ENCODE measurements at places on chromosomes 11 and 22.

DNA sequence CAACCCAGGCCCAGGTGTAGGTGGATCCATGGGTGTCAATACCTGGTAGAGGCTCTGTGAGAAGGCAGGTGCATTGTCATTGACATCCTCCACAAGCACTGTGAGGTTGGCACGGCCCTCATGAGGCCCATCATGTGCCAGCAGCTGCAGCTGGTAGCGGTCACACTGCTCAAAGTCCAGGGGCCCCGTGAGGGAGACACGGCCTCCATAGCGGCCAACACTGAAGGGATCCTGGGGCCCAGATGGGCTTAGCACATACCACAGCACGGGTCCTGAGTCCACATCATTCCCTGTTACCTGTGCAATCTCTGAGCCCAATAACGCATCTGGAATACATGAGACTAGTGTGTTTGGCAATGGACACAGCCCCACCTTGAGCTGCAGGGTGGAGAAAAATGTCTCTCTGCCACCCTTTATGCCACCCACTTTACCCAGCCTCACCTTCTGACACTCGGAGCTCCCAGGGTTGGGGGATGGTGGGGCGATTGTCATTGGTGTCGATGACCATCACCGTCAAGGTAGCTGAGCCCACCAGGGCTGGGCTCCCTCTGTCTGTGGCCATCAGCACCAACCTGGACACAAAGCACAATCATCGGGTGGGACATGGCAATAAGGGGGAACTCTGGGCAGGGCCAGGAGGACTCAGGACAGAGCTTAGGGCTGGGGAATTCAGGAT lies 6.1 kb upstream of the TPP1 start:
- DNase-seq: no peak

DNA sequence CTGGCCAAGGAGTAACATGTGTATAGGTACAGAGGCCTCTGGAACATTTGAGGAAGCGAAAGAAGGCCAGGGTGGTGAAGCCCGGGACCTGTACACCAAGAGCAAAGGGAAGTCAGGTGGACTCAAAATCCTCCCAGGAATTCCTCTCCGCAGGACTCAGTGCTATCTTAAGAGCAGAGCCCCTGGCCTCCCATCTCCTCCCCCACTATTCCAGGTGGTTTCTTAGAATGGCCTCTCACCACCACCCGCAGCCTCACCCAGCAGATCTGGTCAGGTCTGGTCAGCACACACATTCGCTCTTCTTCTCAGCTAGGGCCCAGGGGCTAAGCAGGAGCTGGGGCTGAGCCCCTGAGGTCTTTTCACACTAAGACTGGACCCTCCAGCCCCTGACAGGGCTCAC lies 59.1 kb downstream of the SCGB1A1 start:
- DNase-seq: no peak

GRCh38 chr11:77046060-77046501 lies 11.9 kb downstream of the B3GNT6 start:
- DNase-seq: peak; percentile 51

GRCh38 chr11:11036848-11037732 lies 179.2 kb upstream of the ZBED5 start:
- DNase-seq: peak; percentile 60

DNA sequence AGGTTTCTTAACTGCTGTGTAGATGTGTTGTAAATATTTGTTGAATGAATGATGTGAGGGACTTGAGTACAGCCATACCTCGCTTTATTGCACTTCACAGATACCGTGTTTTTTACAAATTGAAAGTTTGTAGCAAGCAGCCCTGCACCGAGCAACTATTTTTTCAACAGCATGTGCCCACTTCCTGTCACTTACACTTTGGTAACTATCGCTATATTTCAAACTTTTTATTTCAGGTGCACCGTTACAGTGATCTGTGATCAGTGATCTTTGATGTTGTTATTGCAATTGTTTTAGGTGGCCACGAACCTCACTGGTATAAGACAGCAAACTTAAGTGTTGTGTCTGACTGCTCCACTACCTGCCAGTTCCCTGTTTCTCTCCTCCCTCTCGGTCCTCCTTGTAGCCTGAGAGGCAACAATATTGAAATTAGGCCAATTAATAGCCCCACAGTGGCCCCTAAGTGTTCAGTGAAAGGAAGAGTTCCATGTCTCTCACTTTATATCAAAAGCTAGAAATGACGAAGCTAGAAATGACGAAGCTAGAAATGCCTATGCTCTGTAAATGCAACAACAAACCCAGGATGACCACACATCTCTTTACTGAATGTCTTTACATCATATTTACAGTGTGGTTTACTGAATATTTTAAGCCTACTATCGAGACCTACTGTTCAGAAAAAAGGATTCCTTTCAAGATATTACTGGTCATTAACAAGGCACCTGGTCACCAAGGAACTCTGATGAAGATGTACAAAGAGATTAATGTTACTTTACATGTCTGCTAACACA lies 1.0 kb downstream of the SFI1 start:
- no peak for DNase-seq

DNA sequence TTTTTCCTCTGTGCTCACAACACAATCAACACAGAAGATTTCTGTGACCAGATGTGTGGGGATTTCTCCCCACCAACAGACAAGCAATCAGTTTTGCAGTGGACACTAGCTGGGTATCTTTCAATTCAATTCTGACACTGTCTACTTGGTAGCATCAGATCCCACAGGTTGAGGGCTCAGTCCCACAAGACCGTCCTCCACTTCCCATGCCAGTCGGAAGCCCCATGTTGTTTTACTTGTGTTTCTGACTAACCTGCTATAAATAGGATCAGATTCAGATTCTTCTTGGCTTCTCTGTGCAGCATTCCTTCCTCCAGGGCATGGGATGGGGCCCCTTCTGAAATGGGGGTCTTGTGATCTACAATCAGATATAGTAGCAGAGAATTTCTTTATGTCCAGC lies 19.6 kb downstream of the ACER3 start:
- DNase-seq: no peak

Data from thyroid gland (tissue), 4 donors.